ENCODE measurements at places on chromosomes 12 and 14.

GRCh38 chr12:91889059-91889458, 256.6 kb downstream of the BTG1 start:
- no peak for DNase-seq

DNA sequence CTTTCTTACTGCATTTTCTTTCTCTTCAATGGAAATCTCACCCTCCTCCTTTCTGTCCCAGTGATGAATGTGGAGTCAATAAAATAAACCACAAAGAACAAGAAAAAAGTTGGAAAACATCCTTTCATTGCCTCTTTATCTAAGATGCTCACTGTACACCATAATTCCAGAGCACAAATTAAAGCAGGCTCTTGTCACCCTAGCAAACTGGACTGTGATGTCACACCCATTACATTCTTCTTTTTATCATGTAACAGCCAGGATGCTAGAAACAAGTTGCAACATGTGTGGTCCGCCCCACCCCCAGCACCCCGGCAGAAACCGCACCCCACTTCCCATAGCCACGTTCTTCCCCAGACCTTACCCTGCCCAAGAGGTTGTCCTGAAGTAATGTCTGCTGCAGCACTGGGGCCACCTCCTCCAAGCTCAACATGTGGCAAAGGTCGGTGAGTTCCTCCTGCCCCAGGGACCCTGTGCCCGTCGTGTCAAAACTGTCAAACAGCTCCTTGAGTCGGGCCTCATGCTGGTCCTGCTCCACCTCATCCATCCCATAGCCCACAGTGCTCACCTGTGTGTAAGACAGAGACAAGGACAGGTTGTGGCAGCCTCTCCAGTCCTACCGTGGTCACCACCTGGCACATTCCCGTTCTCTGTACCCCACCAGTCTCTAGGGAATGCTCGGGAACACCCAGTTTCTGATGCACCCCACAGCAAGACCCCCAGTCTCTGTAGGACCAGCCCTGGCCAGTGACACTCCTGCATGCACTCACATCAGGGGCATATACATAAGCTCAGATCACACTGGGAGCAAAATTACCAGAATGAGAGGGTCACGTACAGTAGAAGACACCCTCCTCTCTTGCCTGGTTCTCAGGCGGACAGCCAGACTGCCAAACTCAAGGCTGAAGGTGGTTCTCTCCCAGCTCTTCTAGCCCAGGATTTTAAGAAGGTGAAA, 9.2 kb downstream of the NIN start:
- DNase-seq = peak; percentile 26

- DNase-seq = no peak
Observed at GRCh38 chr14:71430678-71431376, 501.4 kb upstream of the RGS6 start.

DNA sequence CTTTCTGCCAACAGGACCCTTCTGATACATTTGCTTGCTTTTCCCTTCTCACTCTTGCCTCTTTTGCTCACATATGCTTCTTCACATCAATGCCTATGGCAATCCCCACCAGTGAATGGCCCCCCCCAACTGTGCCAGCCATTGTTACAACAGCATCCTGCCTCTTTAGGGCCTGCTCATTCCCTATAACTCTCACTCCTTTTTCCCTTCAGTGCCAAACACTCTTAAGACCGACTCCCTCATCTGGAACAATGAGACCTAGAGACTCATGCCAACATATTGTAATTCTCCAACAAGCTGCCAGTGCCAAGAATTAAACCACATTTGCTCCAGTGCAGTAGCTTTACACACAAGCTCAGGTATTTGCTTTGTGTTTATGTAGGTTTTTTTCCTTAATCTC, 189.0 kb downstream of the SOX5 start:
- DNase-seq = no peak

DNA sequence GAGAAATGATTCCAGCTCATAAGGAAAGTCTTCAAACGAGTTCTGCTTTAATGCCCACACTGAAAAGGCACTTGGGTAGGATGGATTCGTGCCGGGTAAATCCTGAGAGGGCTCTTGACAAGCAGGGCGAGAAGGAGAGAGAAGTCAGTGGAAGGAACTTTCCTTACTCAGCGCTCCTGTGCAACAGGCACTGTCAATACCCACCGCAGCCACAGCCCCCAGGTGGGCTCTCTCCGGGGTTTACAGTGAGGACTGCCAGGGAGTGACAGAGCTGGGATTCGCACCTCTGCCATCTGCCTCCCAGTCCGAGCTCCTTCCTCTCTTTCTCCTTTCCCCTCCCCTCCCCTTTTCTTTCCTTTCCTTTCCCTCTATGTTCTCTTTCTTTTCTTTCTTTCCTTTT, 118.7 kb downstream of the BEGAIN start:
- DNase-seq = no peak

GRCh38 chr12:7396418-7396817, 47.5 kb downstream of the CD163L1 start:
- DNase-seq = no peak

GRCh38 chr12:91877456-91878235, 268.0 kb downstream of the BTG1 start:
- peak; percentile 23 for DNase-seq

- no peak for DNase-seq
Observed at GRCh38 chr14:66752109-66752508, 244.2 kb downstream of the GPHN start.

GRCh38 chr14:62661818-62662217, 383.4 kb downstream of the KCNH5 start:
- no peak for DNase-seq

DNA sequence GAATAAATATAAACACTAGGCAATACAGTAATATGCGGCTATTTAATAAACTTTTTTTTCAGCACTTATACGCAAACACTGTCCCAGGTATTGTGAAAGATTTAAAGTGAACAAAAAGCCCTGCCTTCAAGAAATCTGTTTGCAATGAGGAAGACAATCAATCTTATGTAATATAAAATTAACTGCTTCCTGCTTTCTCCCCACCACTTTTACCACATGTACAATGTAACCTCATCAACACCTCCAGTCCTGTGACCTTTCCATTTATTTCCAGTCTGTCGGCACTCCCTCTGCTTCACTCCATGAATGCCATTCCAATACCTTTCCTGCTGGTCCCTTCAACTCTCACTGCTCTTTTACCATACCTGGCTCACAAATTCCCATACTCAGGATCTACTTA, 10.5 kb downstream of the SNX6 start:
- DNase-seq = no peak

DNA sequence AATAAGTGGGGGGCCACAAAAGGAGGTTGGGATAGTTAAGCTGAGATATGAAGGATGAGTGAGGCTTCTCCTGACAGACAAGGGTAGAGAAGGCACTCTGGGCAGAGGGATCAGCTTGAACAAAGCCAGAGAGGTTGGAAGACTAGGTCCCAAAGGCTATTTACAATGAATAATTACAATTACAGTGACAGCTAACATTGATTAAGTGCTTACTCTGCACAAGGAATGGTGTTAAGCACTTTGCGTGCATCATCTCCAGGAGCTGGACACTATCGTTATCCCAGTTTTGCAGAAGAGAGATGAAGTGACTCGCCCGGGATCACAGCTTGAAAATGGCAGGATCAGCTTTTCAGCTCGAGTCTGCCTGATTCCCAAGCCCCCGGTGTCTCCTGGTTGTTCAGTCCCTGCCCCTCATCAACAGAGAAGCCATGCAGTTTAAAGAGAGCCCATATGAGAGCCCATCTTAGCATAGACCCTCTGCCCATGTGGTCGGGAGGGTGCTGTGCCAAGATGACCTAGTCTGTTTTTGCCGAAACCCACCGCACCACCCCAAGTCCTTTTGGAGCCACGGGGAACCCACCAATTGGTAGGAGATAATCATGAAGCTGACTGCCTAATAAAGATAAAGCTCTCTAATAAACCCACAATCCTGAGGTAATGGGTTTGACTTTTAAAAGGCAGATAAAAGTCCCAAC, 89.9 kb upstream of the HSPB8 start:
- DNase-seq = no peak

- DNase-seq = no peak
Observed at GRCh38 chr12:5582541-5582940, 150.6 kb downstream of the NTF3 start.

DNA sequence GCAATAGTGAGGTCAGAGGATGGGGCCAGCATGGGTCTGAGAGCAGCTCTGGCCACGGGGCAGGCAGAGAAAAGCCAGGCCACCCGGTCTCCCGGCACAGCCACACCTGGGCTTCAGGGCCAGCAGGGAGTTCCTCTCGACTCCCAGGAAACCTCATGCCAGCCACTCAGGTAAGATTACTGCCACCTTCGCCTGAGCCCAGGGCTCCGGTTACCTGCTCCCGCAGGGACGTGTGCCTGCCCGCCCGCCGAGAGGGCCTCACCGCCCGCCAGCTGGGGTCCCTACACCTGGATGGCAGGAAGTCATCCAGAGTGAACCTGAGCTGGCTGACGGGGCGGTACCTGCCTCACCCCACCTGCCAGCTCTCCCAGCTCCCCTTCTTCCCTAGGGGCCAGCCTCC, 7.3 kb downstream of the JAG2 start:
- DNase-seq = no peak

DNA sequence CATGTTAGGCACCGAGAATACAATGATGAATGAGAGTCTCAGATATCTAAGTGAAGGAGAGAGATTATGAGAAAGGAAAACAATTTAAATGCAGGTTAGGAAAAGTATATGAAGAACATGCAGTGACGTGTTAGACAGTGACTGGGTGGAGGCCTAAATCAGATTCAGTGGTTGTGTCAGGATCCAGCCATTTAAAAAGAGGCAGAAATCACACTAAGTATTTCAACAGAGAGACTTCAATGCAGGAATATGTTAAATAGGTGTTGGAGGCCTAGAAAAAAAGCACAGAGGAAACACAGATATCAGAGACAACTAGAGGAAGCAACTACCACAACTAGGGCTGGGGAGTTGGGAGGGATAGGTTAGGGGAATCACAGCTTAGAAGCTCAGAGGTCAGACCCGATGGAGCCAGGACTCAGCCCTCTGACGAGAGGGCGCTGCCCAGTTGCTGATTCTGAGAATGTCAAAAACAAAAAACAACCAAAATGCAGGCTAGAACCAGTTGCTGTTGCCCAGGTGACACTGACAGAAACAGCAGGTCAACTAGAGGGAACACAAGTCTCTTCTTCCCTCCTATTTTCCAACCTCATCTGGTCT, 3.0 kb upstream of the GARIN2 start:
- DNase-seq = no peak

GRCh38 chr12:95848575-95849388, 10.0 kb upstream of the SNRPF start:
- no peak for DNase-seq

DNA sequence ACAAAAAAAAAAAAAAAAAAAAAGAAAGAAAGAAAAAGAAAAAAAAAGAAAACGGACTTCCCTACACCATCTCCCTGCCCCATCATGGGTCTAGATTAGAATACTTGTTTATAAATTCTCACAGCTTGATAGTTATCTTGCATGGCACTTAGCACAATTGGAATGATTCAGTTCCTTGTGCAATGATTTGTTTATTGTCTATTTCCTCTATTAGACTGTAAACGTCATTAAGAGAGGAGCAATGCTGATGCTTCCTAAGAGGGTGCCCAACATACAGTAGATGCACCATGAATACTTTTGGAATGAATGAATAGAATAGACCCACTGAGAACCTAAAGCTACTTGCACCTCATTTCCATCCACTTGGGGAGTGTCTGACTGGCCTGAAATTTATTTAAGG, 40.8 kb downstream of the PAX9 start:
- DNase-seq = no peak

- no peak for DNase-seq
Observed at GRCh38 chr14:70358631-70359030, 852 bp downstream of the COX16 start.

- no peak for DNase-seq
Observed at GRCh38 chr12:57859121-57859520, 12.6 kb upstream of the CTDSP2 start.

DNA sequence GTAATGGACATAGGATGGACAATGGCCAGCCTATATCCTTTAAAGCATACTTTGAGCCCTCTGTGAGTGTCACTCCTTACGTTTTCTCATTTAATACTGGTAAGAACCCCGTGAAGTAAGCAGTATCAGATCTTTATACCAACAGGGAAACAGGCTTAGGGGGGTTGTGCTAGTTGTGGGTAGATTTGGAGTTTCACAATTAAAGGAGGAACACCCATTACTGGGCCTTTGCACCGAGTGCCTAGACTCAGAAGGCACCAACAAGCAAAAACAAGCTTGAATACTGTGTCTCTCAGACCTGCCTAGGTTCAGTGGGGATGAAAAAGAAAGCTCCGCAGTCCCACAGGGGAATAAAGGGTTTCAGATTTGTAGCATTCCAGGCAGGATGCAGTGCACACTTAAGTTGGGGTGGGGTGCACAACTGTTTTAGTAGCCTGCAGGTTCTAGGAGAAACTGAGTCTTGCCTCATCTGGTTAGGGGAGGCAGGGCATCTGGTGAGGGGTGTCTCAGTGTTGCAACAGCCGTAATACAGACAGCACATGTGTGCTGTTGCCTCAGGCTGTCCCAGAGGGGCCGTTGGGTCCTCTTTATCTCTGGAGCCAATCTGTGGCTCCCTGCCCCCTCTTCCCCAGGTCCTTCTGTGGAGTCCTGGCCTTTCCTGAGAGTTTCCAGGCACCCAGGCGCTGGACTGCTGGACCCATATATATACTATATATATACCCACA, 51.2 kb downstream of the IRAK3 start:
- no peak for DNase-seq

DNA sequence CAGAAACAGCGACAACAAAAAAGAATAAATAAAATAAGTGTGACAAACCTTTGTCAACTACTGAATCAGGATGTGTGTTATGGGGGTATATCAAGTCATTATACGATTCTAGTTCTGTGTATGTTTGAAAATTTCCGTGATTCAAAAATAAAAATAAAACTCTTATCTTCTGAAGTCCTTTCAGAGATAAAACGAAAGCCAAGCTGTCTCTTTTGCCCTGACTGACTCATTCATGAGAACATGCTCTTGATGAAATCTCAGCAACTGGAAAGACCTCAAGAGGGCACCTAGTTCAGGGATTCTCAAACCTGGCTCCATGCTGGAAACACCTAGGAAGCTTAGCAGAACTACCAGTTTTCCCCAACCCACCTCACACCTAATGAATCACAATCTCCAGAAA, 9.2 kb downstream of the FOXN3 start:
- DNase-seq = no peak

DNA sequence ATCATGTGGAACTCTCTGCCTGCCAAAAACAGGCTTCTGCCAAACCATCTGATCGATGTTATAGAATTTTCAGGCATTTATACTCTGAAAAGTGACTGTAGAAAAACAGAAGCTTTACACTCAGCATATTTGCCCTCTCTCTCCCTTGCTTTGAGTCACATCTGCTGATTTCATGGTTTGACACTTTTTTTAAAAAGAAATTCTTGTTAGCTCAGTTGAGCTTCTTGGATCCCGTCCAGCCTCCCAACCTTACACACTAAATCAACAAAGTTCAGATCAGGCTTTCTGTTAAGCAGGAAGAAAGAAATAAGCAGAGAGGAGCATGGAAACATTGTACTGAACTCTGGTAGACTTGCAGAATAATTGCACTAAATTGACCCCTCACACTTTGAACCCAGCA, 193.6 kb upstream of the SEL1L start:
- DNase-seq = no peak

DNA sequence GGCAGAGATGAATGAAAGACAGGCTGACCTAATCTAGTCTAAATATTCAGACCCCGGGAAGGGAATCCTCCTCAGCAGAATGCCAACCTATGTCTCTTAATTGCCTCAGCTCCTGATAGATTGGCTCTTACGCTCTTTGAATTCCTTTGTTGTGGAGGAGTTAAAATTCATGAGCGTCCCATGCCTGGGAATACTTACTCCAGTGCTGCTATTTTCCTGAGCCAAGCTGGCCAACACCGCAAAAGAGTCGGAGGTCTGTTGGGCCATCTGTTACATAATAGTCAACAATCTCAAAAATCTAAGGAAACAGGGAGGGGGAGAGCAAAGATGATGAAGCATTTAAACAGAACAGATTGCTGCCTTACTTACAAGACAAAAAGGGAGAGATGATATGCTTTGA, 182.8 kb downstream of the ASCL1 start:
- DNase-seq = no peak

Data from stimulated activated CD8-positive, alpha-beta memory T cell treated with anti-CD3 and anti-CD28 coated beads, Interleukin-15, amount 100 ng/mL, for 48 hours (primary cell).